ENCODE measurements at places on chromosomes 11 and 22. TPM values are rescaled to one million over a fixed set of nuclear protein-coding genes. Genes with fewer than 3 reads are reported as not detected.

Gene OR51B2
- not detected for total RNA-seq

Gene KRTAP5-1
- not detected for total RNA-seq

Gene RIMBP3C
- 1.2 TPM for total RNA-seq

Gene SLC17A6
- total RNA-seq: not detected

Gene SLC7A4
- not detected for total RNA-seq

Gene HSPB2
- not detected for total RNA-seq

Gene CCDC34
- 23.5 TPM for total RNA-seq

Gene BTBD10
- 49.9 TPM for total RNA-seq

Gene RAPSN
- total RNA-seq: not detected

Gene FBLN1
- 23.9 TPM for total RNA-seq

Gene CARD16
- total RNA-seq: 23.4 TPM

Gene EFCAB6
- 0.54 TPM for total RNA-seq

Gene POU2AF2
- not detected for total RNA-seq

- DNase-seq: no peak
Measured at GRCh38 chr11:57162179-57162898, 19.4 kb upstream of the LRRC55 start.

DNA sequence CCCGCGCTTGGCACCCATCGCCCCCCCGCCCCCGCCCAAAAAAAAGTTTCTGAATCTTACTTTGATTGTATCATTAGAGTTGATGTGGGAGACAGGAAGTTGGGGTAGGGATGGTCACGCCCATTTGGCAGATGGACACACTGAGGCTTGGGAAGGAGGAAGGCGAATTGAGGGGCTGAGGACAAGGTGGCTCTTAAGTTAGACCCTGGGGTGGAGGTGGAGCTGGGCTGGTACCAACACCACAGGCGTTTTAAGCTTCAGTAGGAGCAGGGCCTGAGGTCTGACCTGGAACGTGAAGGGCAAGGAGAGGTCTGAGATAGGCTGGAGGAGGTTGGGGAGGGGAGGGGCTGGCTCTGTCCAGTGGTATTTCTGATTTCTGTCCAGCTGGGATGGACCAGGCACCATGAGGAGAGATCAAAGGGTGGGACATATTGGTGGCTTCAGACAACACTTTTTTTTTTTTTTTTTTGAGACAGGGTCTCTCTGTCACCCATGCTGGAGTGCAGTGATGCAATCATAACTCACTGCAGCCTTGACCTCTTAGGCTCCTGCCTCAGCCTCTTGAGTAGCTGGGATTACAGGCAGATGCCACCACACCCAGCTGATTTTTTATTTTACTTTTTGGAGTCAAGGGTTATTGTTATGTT, 799 bp upstream of the CDC42BPG start:
- no peak for DNase-seq

GRCh38 chr11:67545280-67545679, 22.0 kb upstream of the CABP2 start:
- DNase-seq: no peak

- DNase-seq: peak; percentile 15
Measured at GRCh38 chr11:124674168-124674517, 439 bp downstream of the SPA17 start.

GRCh38 chr22:40203572-40203971, 25.8 kb downstream of the TNRC6B start:
- DNase-seq: peak; percentile 39

DNA sequence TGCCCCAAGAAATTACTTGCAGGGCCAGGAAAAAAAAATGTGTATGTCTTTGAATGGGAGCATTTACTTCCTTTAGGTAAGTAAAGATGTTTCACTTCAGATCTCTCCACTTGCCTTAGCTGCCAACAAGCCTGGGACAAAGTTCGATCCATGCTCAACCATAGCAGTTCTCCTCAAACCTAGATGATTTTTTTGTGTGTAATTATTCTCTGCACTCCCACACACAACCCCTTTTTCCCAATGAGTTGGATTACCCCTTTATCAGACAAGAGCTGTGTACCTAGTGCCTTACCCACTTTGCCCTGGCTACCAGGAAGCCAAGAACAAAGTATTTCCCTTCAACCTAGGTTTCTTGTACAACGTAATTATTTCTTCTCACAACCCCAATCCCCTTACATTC, 35.6 kb downstream of the TPBGL start:
- DNase-seq: no peak

GRCh38 chr11:87239001-87239400, 201.3 kb downstream of the TMEM135 start:
- no peak for DNase-seq

- no peak for DNase-seq
Measured at GRCh38 chr11:114130115-114130576, 70.6 kb downstream of the ZBTB16 start.

- DNase-seq: peak; percentile 64
Measured at GRCh38 chr11:67120881-67121710, 2.0 kb downstream of the KDM2A start.

DNA sequence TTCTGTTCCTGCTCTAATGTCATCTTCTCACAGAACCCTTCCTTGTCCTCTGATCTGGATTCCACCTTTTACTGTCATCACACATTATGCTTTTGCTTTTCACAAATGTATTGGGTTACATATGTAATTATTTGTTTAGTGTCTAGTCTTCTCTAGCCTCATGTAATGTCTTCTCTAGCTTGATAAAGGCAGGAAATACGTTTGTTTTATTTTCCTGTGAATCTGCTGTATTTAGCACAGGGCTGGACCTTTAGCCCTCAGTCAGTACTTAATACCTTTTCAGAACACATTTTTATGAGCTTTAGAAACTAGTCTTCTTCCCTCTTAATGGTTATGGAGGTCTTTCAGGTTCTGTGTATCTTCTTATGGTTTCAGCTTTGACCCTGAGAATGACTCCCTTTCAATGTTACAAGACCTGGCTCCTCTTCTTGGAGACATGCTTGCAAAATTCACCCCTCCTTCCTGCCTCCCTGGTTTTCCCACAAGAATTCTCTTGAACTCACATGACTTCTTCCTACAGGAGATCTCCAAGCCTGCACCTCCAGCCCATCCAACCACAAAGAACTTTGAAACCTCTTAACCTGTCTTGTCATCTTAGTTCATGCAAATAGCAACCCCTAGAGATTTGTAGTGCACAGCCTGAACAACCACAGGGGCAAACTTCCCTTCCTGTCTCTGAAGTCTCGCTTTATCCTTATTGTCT, 132.7 kb upstream of the DDI1 start:
- no peak for DNase-seq

- peak; percentile 15 for DNase-seq
Measured at GRCh38 chr11:93131709-93132108, 66.1 kb downstream of the SLC36A4 start.

- DNase-seq: no peak
Measured at GRCh38 chr11:76369406-76369805, 11.5 kb downstream of the THAP12 start.

DNA sequence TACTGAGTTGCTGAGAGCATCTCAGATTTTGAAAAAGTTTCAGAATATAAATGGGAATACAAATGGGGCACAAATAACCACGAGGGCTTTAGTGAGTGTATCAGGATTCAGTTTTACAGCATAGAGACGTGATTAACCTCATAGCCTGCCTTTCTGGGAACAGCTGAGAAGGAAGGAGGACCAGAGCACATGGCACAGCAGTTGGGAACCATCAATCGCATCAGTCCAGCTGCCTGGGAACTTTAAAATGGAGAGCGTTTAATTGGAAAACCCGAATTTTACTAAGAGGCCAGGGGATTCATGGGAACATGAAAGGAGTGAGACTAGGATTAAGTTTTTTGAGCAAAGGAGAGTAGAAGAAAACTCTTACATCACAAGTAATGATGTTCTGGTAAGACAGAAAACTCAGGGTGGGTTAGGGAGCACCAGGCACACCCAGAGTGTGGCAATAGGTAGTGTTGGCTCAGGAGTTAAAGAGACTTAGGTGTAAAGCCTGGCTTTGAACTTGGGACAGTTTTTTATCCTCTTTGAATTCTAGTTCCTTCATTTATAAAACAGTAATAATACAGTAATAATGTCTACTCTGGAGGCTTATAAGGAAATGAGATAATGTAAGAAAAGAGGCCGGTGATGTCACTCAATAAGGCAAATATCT, 40.2 kb downstream of the FZD4 start:
- DNase-seq: no peak

DNA sequence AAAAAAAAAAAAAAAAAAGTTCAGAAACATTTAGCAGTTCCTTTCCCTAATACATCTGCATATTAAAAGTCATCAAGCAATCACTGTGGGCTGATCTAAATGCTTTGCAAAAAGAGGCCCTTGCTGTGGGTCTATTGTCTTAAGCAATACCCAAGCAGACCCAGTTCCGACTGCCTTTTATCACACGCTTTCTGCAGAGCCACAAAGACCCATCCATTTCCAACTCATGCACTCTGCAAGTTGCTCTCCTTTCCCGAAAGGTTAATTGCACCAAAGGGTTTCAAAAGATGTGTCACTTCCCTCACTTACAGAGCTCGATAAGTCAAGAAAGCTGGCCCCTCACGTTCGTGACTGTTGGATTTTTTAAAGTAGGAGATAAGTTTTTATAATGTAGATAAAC, 138.9 kb downstream of the MPPED1 start:
- DNase-seq: no peak

DNA sequence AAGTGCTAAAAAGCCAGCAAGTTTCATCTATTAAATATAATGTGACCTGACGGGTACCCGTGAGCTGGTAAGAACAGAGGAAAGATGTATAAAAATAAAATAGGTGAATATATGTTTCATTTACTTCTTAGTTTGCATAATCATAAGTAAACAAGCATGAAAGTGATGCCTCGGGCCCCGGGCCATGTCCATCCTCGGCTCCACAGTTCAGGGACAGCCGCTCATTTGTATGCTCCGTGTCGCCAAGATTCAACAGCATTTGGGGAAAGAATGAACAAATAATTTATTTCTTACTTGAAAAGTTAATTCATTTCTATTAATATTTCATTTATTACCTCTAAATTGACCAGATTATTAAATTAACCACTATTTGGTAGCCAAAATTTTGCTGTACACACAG, 251.8 kb downstream of the NTM start:
- DNase-seq: no peak

DNA sequence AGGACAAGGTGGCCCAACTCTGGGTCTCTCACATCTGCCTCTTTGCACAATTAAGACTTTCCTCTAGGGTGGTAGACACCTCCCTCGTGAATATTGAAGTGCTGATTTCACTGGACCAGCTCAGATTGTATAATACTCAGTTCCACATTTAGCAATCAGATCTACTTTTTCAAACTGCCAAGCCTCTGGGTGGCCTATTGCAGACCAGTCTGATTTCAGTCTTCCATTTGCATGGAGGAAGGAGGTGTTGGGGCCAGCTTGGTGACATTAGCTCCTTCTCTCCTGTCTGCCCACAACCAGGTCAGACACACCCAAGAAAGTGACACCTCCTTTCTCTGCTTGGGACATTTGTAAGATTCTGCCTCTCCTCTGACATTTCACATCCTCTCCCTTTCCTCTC, 78.2 kb downstream of the PPFIBP2 start:
- no peak for DNase-seq

- no peak for DNase-seq
Measured at GRCh38 chr11:12846786-12847615, 162.1 kb upstream of the RASSF10 start.

GRCh38 chr11:117972629-117973502, 13.3 kb upstream of the IL10RA start:
- DNase-seq: no peak

GRCh38 chr11:59259867-59260475, 47.2 kb upstream of the MPEG1 start:
- no peak for DNase-seq

DNA sequence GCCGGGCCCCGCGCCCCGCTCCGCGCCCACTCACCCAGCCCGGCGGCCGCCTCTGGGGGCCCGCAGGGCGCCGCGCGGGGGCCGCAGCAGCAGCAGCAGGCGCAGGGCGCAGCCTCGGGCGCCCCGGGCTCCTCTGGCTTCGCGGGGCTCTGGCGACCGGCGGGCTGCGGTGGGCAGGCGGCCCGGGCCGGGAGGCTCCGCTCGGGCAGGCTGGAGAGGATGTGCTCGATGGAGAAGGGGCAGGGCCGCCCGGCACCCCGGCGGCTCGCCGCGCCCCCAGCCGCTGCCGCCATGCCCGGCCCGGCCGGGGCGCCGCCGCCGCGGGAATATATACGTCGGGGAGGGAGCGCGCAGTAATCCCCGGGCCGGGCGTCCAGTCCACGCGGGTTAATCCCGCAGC, at the start of gene GSC2:
Gene GSC2, minus strand, starts transcription at position 302 of the 400 bp plus-strand sequence. Its CDS starts 9 bp downstream, at position 293.
- no peak for DNase-seq

- DNase-seq: no peak
Measured at GRCh38 chr11:64476881-64477280, 114.1 kb upstream of the SLC22A12 start.

- no peak for DNase-seq
Measured at GRCh38 chr11:121223161-121223560, 69.4 kb upstream of the SC5D start.

DNA sequence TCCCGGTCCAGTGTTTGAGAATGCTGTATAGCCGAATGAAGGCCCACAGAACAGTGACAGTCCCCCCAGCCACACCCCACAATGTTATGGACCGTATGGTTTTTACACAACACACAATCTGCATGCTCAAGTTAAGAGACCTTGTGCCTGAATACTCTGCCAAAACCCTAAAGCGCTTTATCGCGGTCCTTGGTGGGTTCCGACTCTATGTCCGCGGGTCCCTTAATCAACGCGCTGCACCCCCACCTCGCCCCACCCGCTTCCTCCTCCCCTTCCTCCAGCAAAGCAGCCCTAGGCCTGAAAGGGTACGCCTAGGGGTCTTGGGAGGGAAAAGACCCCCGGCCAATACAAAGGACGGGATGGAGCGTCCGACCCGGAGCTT, 442 bp downstream of the COPB1 start:
- peak; percentile 22 for DNase-seq

DNA sequence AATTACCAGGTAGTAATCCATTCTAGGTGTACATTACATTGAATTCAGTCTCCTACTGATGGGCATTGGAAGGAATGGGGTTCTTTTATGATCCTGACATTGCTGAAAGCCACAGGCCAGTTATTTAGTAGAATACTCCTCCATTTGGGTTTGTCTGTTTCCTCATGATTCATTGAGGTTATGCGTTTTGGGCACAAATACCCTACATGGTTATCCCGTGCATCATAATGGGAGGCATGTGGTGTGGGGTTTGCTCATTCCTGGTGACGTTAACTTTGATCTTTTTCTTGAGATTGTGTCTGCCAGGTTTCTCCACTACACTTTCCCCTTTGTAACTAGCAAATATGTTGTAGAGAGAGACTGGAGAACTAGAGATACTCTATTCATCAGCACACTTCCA, 5.5 kb downstream of the FOLR3 start:
- peak; percentile 98 for DNase-seq

GRCh38 chr11:12581923-12582322, 92.3 kb upstream of the TEAD1 start:
- DNase-seq: peak; percentile 97

DNA sequence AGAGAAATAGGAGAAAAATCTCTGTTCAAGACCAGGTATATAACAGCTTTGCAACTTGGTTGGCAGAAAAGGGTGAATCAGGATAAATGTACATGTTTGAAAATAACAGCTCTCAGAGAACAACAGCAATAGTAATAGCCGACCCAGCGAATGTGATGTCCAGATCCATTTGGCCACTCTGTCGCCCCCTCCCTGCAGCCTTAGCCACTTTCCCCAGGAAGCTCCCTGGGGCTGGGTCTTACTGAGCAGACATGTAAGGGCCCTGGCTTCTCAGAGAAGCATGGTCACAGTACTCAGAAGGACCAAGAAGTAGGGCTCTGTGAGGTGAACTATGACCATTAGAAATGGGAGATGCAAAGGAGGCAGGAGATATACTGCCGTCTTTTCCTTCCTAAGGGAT, 154.1 kb upstream of the SNX19 start:
- DNase-seq: no peak
